ENCODE measurements at places on chromosomes 5 and 9.

DNA sequence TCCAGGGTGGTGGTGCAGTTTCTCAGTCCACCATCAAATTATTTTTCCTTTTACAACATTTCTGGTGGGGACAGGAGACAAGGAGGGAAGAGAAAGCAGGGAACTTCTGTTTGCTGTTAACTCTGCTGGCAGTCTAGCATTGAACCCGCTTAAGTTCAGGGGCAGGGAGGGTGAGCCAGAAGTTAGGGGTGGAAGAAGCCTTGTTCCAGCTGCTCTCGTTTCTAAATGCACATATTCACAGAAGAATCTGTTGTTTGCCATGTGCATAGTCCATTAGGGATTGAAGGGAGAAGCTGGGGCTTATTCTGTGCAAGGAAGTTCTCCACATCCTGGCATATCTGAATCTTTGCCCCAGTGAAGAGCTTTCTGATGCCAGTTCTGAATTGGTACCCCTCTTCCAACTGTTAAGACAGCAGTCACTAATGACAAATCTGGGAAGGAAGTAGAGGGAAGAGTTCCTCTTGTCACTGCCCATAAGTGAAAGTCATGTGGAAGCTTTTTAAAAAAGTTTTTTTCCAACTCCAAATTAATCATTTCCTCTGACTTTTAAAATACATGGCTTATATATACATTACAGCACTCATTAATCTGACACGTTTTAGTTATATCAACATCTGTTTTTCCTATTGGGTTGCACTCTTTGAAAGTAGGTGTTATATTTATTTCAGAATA is 32.6 kb upstream of the ACOT12 start:
- peaks cover 2% of the 10 kb centered on the region for H3K36me3 ChIP-seq
- no peaks in the 10 kb centered on the region for H3K27me3 ChIP-seq
- H3K4me3 ChIP-seq = no peak overlapping the region
- no peak for DNase-seq
- H3K27ac ChIP-seq = peak overlapping the region; percentile 6

GRCh38 chr9:106757514-106757913 is 105.5 kb upstream of the ZNF462 start:
- H3K4me1 ChIP-seq = peaks cover 15% of the 10 kb centered on the region
- no peaks in the 10 kb centered on the region for H3K27me3 ChIP-seq
- no peak overlapping the region for H3K27ac ChIP-seq
- DNase-seq = no peak
- no peak overlapping the region for H3K4me3 ChIP-seq

DNA sequence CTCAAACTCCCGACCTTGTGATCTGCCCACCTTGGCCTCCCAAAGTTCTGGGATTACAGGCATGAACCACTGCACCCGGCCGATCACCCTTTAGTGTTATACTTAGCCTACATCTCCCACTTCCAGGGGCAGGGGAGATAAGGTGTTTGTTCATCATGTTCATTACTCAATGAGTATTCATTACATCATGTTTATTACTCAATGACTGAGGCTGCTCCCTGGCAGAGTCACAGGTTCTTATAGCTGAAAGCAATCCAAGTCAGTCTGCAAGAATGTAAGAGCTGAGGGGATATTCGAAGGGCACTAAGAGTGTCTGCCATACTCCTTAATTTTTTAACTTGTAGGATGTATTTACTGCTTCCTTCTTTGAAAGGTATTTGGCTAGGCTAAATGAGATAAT is 214.2 kb downstream of the SPATA31D1 start:
- no peak overlapping the region for H3K27ac ChIP-seq
- no peaks in the 10 kb centered on the region for H3K27me3 ChIP-seq
- H3K4me3 ChIP-seq = no peak overlapping the region
- H3K36me3 ChIP-seq = no peaks in the 10 kb centered on the region
- DNase-seq = no peak

DNA sequence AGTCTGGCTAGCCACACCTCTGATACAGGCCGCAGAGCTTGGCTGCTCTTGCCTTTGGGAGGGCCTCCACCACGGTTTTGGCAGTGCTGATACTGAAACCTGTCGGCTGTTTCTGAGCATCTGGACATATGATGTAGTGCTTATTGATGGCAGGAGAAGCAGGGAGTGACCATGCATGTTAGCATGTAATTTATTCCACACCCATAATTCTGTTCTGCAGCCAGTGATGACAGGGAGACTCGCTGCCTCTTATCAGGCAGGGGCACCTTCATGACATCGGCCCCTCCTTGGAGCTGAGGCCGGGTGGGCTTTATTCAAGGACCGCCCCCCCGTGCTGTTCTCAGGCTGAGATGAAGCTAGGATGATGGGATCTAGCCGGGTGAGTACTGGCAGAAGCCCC is 49.0 kb downstream of the OLFM1 start:
- no peak overlapping the region for H3K4me3 ChIP-seq
- no peak for DNase-seq
- H3K27ac ChIP-seq = no peak overlapping the region
- no peaks in the 10 kb centered on the region for H3K36me3 ChIP-seq

GRCh38 chr5:165892383-165892782 is 2387.0 kb downstream of the MAT2B start:
- H3K27me3 ChIP-seq = no peaks in the 10 kb centered on the region
- H3K4me1 ChIP-seq = no peaks in the 10 kb centered on the region
- no peak overlapping the region for H3K4me3 ChIP-seq
- no peak for DNase-seq
- H3K27ac ChIP-seq = no peak overlapping the region

DNA sequence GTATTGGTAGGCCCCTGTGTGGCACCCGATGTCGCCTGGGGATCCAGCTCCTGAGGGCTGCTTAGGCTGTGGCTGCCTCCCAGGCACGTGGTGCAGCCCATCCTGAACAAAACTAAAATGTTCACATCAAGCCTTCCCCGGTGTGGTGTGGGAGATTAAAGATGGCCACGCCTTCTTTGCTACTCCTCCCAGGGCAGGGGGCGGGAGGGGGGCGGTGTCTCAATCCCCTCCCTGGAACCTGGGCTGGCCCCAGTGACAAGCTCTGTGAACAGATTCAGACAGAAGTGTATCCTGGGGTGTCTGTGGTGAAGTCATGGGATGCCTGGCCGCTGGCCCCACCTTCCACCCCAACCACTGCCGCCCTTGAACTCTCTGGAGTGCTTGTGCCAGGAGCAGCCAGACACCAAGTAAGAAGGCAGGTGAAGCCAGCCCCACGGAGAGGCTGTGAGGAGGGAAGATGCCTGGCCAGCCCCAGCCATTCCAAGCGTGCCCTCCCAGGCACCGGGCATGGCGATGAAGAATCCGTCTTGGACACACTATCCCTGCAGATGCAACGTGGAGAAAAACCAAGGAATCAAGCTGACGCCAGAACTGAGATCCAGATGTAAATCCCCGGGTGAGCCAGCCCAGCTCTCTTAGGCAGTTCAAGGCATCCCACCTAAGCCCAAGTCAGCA is 75.8 kb downstream of the AK8 start:
- peaks cover 12% of the 10 kb centered on the region for H3K4me1 ChIP-seq
- H3K4me3 ChIP-seq = no peak overlapping the region
- no peak for DNase-seq
- no peaks in the 10 kb centered on the region for H3K36me3 ChIP-seq

DNA sequence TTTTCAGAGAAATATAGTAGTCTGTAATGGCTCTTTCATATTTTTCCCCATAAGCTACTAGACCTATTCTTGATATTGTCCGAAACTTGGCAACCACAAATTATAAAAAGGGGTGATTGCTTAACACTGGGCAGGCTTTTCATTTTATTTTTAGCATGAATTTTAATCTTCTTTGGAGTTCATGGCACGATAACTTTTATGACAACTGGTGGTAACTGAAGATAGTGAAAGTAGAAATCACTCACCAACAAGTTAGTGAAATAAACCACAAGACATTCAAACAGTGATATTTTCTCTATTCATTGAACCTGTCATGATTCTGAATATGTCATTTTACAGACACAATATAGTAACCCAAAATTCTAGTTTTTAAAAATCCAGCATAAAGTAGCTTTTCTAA is 213.9 kb downstream of the PRDM9 start:
- no peak for DNase-seq
- no peak overlapping the region for H3K27ac ChIP-seq
- H3K4me3 ChIP-seq = peak overlapping the region; percentile 30
- no peaks in the 10 kb centered on the region for H3K27me3 ChIP-seq
- peaks cover 3% of the 10 kb centered on the region for H3K4me1 ChIP-seq

DNA sequence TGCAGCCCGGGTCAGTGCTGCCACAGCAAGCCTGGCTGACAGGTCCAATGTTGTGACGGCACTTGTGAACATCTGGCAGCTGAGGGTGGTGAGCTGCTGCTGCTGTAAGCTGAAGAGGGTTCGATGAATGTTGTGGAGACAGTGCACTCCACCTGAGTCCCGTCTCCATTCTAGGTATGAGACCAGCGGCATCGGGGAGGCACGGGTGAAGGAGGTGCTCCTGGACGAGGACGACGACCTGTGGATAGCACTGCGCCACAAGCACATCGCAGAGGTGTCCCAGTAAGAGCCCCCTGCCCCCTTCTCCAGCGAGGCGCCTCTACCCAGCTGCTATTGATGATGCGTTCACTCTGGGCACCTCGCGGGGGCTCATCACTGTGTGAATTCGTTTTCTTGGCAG is 38.9 kb upstream of the CFAP157 start:
- H3K27ac ChIP-seq = no peak overlapping the region

GRCh38 chr9:37715991-37716505 is 37.6 kb upstream of the TRMT10B start:
- no peak overlapping the region for H3K27ac ChIP-seq
- no peak overlapping the region for H3K4me3 ChIP-seq
- H3K36me3 ChIP-seq = no peaks in the 10 kb centered on the region

- H3K4me1 ChIP-seq = no peaks in the 10 kb centered on the region
- no peak for DNase-seq
- H3K4me3 ChIP-seq = no peak within 1 kb of the TSS
- no peak within 1 kb of the TSS for H3K27ac ChIP-seq
- no peaks in the 10 kb centered on the region for H3K36me3 ChIP-seq
Observed at GRCh38 chr9:135639196-135639595, at the start of gene GLT6D1. TSS of gene GLT6D1 (minus strand) at chr9:135639540. CDS start at chr9:135639187, 353 bp downstream.

DNA sequence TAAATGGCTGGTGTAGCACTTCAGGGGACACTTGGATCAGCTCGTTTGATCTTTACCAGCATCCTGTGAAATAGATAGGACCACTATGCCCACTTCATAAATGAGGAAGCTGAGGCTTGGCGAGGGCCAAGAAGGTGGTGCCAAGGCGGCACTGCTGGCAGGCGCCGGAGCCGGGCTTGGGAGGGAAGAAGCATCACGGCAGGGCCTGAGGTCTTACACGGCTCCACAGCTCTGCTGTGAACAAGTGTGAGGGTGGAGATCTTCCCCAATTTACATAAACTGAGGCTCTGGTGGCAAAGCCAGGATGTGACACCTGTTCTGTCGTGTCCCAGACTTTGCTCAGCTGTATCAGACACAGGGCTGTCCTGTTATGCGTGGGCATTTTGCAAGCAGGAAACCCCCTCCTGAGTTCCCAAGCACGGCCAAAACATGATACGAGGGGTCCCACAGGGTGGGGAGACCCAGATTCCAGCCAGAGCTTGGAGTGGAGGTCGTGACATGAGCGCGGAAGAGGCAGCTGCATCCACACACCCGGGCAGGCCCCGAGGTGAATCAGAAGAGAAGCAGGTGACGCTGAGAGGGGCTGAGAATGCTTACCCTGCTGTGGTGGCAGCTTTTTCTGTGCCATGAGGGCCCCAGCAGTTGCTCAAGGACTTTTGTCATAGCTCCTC is 117.5 kb upstream of the BOD1 start:
- peak; percentile 61 for DNase-seq
- peaks cover 46% of the 10 kb centered on the region for H3K4me1 ChIP-seq
- no peak overlapping the region for H3K4me3 ChIP-seq
- H3K27ac ChIP-seq = peak overlapping the region; percentile 97

DNA sequence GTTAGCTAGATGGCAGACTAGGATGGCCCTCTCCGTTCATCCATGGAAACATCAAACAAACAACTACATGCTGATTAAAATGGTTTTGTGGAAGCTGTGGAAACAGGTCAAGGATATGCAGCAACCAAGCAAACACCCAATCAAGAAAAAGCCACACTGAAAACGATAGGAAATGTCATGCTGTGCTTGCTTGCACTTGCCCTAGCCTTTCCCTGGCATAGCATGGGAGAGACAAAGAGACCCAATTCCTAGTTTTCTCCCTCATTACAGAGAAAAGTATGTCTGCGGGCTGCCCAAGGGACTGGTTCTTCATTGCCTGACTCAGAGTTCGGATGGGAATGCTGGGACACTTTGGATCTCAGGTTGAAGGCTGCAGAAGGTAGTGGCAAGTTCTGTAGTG is 98.7 kb downstream of the FANCC start:
- peaks cover 6% of the 10 kb centered on the region for H3K36me3 ChIP-seq
- no peak for DNase-seq
- H3K27me3 ChIP-seq = no peaks in the 10 kb centered on the region
- H3K4me3 ChIP-seq = no peak overlapping the region
- H3K27ac ChIP-seq = no peak overlapping the region

DNA sequence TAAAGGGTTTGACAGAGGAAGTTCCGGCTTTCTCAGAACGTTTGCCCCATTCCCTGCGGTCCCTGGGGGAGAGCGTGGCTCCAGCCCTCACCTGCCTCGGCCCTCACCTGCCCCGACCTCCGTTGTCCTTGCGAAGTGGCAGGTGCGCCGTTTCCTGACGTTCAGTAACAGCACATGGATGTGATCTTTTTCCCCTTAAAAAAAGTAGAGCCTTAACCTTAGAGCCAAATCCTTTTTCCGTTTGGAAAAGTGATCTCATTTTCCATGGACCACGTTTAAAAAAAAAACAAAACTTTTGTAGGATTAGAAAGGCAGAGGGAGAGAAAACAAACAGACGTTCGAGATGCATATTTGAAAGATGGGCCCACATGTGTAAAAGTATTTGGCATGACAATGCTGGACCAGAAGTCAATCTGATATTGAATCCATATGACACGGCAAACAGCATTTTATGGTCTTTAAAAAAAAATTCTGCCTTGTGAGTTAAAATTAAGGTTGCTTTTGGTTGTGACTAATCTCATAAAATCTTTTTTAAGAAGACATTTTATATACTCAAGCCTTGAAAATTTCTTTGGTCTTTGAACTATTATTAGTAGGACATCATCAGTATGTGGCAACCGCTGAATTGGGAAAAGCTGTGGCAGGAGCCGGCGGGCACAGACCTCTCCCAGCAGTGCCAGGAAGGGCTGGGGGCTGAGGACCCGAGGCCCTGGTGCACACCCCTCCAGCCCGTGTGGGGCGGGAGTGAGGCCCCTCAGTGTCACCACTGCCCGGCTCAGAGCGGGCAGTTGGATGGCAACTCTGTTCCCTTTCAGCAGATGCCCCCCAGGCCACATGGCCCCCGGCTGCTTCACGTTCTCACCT is 42.5 kb upstream of the EXOC3 start:
- H3K4me3 ChIP-seq = peak overlapping the region; percentile 70
- DNase-seq = no peak
- peaks cover 10% of the 10 kb centered on the region for H3K27me3 ChIP-seq
- peaks cover 81% of the 10 kb centered on the region for H3K36me3 ChIP-seq

Measured in stimulated activated naive B cell treated with anti-CD40 and anti-IgM and Interleukin-4, amounts not matched to agents 10 μg/mL and 1 μg/mL and 100 μg/mL, for 72 hours (primary cell).